ENCODE measurements at places on chromosomes 5 and 9. TPM values are rescaled to one million over a fixed set of nuclear protein-coding genes. Genes with fewer than 3 reads are reported as not detected.

COL15A1 gene
- 2.8 TPM for total RNA-seq

WWC1 gene
- 0.63 TPM for total RNA-seq

ASS1 gene
- 2.3 TPM for total RNA-seq

OLFM1 gene
- total RNA-seq: 16.2 TPM

RFESD gene
- total RNA-seq: 1.2 TPM

GABRA6 gene
- total RNA-seq: not detected

NR2F1-AS1 gene
- total RNA-seq: 17.5 TPM

NRARP gene
- 36.6 TPM for total RNA-seq

HTR4 gene
- total RNA-seq: not detected

PIP5K1B gene
- under 0.01 TPM for total RNA-seq

CYLC2 gene
- not detected for total RNA-seq

IL3 gene
- total RNA-seq: not detected

LECT2 gene
- not detected for total RNA-seq

SLC27A6 gene
- not detected for total RNA-seq

TNFSF8 gene
- total RNA-seq: not detected

RFX3 gene
- total RNA-seq: 4.9 TPM

LHX3 gene
- not detected for total RNA-seq

STC2 gene
- 11.4 TPM for total RNA-seq

C5orf52 gene
- not detected for total RNA-seq

TICAM2 gene
- total RNA-seq: 0.25 TPM

ZNF354B gene
- total RNA-seq: 3.2 TPM

OR2S2 gene
- total RNA-seq: not detected

LRRC19 gene
- not detected for total RNA-seq

LCN15 gene
- 0.13 TPM for total RNA-seq

MARCOL gene
- total RNA-seq: not detected

QRFP gene
- total RNA-seq: not detected

TXNDC8 gene
- not detected for total RNA-seq

IL5 gene
- total RNA-seq: not detected

PCDHGB6 gene
- 1.5 TPM for total RNA-seq

MARCHF3 gene
- total RNA-seq: 99.6 TPM

ALAD gene
- total RNA-seq: 12.9 TPM

SLCO4C1 gene
- total RNA-seq: not detected

SHC3 gene
- total RNA-seq: 0.25 TPM

OTP gene
- total RNA-seq: not detected

MEGF10 gene
- 3.4 TPM for total RNA-seq

SUSD3 gene
- not detected for total RNA-seq

SMIM33 gene
- under 0.01 TPM for total RNA-seq

DRD1 gene
- total RNA-seq: not detected

CER1 gene
- total RNA-seq: not detected

FAM151B gene
- total RNA-seq: 1.9 TPM

TRMT10B gene
- total RNA-seq: 1.0 TPM

RAI14 gene
- total RNA-seq: 149 TPM

CXCL14 gene
- total RNA-seq: under 0.01 TPM

MARCHF6 gene
- total RNA-seq: 34.5 TPM

CHSY3 gene
- 3.0 TPM for total RNA-seq

C5orf46 gene
- total RNA-seq: not detected

CCL27 gene
- not detected for total RNA-seq

ADGRD2 gene
- total RNA-seq: not detected

SLC6A3 gene
- total RNA-seq: not detected

RANBP6 gene
- 26.4 TPM for total RNA-seq

CBY3 gene
- total RNA-seq: not detected

FBP2 gene
- total RNA-seq: not detected

PRSS3 gene
- 12.8 TPM for total RNA-seq

KIF12 gene
- not detected for total RNA-seq

OR1Q1 gene
- total RNA-seq: not detected

PDE6A gene
- under 0.01 TPM for total RNA-seq

SPATA9 gene
- total RNA-seq: 0.13 TPM

HSPB3 gene
- not detected for total RNA-seq

SEMA5A gene
- total RNA-seq: under 0.01 TPM

MCC gene
- total RNA-seq: 19.0 TPM
